ENCODE measurements at places on chromosomes 3 and 15.

DNA sequence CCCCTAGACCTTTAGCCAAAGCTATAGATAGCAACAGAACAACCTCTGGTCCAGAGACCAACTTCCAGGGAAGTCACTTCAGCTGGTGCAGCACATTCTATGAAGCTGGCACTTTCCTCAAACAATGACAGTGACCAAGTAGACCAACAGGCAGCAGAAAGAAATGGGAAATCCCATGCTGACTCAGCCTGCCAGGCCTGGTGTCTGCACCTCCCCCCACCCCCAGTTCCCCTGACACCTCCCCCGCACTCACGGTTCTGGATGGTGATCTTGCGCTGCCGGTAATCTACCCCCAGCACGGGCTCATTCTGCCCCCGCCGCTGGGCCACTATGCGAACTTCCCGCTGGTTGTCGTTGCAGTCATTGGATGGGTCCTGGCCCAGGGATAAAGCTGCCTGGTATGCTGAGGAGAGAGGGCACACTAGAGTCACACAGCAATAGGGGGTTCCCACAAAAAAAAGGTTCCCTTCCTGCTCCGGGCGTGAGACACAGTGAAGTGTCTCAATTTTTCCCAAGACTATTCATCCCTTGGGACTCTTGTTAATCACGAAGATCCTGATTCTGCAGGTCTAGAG, 17.0 kb downstream of the ILDR1 start:
- no peak for DNase-seq

DNA sequence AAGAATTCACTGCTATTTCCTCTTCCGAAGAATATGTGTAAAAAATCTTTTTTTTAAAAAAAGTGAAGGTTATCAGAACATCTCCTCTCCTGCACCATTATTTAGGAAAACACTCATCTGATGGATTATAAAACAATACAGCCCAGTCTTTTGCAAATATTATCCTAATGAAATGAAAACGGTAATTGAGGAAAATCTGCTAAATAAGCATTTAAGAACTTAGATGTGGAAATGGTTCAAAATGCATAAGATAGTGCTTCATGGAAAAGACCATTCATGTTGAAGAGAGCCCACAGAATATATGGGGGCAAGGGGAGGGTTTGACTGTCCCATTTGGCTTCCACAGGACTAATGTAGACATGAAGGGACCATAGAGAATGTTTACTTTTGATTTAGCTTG, 47.8 kb downstream of the ISL2 start:
- no peak for DNase-seq

DNA sequence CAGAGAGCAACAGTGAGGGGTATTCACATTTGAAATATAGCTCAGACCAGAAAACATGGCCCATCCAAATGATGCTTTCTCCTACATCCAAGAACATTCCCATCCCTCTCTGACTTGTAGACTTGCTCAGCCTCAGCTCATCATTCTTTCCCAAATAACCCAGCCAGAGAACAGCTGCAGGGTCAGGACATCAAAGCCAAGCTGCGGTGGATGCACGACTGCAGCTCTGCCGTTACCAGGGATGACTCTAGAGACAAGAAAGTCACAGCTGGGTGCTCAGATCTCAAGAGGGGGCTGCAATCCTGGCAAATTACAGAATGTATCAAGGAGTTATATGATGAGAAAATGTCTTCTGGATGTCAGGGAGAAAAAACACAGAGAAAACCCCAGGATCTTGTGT, 944.3 kb downstream of the NTRK3 start:
- no peak for DNase-seq

GRCh38 chr3:171258316-171258715, 201.9 kb downstream of the TNIK start:
- DNase-seq: no peak

- DNase-seq: no peak
Observed at GRCh38 chr15:40770147-40770721, 454 bp downstream of the C15orf62 start.

DNA sequence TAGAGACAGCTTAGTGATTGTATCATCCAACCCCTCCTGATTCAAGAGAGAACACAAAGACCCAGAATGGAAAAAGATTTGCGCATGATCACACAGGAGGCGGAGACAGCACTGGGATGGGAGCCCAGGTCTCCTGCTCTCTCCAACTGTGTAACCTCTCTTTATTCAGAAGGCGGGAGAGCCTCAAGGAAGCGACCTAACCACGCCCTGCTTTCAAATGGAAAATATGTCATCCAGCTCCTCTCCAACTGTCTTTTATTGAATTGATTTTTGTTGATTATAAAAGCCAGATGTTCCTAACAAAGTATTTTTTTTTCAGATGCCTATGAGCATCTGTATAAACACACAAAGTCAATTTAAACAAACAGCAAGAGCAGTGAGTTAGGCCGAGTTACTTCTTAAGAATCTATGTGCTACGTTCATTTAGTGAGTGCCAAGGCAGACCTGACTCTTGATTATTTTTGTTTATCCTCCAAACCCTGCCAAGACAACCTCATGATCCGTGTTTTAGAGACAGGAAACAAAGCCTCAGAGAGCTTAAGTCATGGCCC, 74.5 kb downstream of the BFSP2 start:
- peak; percentile 54 for DNase-seq

DNA sequence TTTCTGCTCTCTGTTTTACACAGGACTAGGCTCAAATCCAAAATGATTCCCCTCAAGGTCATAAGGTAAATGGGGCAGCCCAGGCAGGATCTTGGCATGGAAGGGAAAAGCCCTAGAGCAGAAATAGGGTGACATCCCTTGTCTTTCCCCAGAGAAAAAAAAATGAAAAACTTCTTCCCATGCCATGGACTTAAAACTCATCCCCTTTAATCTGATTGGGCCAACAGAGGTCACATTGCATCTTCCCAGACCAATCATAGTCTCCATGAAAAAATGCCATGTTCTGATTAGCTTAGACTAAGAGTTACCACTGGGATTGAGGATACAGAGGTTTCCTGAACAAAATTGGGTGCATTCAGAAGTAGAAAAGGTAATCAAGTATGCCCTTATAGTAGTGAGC, 241.3 kb upstream of the LRTM1 start:
- DNase-seq: no peak

DNA sequence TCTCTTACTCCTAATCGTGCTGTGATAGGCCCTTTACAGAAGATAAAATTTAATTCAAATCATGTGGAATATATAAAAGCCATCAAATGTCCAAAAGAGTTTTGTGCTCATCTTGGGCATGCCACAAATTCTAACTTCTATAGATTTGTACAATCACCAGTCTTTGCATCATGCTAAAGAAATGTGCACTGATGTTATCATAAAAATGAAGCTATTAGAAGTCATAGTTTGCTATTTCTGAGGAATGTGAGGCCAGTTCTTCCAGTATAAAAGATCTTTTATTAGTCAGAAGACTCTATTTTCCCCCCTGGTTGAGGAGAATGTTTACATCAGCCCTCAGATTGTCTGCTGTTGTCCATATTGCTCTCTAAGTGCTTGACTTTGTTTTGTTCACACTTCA, 2.1 kb upstream of the ANXA2 start:
- peak; percentile 94 for DNase-seq

DNA sequence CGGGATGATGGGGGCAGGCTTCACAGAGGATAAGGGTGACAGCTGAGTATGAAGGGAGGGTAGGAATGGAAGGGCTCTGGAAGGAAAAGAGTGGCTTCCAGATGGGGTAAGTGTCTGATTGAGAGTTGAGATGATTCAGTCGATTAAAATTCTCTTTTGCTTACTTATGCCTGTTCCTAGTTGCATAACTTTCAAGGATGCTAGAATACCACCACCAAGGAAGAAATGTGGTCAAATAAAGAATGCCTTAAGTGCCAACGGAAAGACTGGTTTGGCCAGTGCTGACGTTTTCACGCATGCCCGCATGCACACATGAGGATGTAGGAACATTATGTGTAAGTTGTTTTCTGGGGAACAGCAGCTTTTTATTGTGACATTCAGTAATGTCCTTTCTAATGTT, 263.4 kb upstream of the WNT5A start:
- DNase-seq: peak; percentile 97

- DNase-seq: peak; percentile 55
Observed at GRCh38 chr3:127688416-127689265, 15.9 kb downstream of the ABTB1 start.

- peak; percentile 41 for DNase-seq
Observed at GRCh38 chr3:15206662-15207576, 873 bp downstream of the CAPN7 start.

- no peak for DNase-seq
Observed at GRCh38 chr3:35675206-35675605, 35.9 kb downstream of the ARPP21 start.

GRCh38 chr3:111862415-111862814, 3.4 kb downstream of the PHLDB2 start:
- DNase-seq: no peak

DNA sequence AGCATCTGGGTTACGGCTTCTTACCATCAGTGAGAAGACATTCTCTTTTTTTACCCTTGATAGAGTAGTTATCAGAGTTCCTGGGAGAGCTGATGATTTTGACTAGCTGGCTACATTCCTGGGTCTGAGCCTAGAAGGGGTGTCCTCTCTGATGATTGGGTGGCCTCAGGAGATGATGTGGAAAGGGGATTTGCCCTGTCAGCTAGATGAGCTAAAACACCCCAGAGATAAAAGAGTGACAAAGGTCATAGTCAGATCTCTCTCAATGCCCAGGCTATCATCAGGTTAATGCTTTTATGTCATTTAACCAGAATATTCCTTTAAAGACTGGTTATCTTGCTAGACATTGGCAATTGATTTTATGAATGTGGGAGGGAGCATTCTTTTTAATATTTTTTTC, 130.2 kb downstream of the KCNAB1 start:
- DNase-seq: no peak

- no peak for DNase-seq
Observed at GRCh38 chr15:72616491-72617210, 37.8 kb upstream of the GOLGA6B start.

GRCh38 chr3:37455181-37455580, 280.8 kb upstream of the LRRFIP2 start:
- DNase-seq: no peak

DNA sequence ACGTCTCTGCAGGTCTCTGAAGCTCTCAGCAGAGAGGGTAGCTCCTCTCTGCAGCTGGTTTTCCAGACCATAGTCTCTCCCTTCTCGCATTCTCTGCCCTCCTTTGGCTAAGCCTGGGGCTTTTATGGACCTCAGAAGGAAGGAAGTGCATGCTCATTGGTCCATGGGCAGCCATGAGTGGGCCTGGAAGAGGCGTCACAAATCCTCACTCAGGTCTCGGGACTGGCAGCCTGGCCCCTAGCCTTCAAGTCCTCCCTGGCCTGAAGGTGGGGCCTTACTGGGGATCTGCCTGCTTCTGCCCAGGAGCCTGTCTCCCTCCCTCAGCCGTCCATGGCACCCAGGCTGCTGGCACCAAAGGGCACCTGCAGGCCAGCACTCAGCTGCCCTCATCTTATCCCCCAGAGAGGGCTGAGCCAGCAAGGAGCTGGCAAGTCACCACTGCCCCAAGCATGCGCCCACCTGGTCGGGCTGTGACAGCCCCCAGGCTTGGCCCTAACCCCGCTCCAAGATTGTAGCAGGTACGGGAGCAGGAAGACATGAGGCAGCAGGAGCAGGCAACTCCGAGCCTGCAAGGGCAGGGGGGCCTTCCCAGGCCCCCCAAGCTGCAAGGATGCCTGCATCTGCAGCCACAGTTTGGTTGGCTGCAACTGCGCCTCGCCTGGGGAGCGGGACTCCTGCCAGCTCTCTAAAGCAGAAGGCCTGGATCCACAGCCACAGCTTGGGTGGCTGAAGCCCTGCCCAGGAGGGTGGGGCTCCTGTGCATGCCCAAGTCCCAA, 37.4 kb downstream of the GHSR start:
- no peak for DNase-seq

DNA sequence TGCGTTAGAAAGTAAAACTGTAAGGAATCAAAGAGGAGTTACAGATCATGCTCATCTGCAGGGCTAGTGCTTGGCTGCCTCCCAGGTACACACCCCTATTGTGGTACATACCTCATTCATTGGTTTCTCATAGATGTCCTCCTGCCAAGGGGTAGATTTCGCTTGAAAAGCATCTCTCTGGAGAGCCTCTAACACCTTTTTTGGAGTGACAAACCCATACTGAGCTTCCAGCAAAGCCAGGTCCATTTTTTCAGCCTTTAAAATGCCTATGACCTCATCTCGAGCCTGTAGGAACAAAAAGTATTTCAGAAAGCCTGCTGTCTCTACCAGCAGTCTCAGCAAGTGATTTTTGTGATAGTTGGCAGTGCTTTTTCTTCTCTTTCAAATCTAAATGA, 112.1 kb downstream of the CMSS1 start:
- peak; percentile 63 for DNase-seq

- DNase-seq: no peak
Observed at GRCh38 chr3:186986816-186987215, 56.5 kb downstream of the ST6GAL1 start.
